ENCODE measurements at places on chromosomes 5 and 9.

DNA sequence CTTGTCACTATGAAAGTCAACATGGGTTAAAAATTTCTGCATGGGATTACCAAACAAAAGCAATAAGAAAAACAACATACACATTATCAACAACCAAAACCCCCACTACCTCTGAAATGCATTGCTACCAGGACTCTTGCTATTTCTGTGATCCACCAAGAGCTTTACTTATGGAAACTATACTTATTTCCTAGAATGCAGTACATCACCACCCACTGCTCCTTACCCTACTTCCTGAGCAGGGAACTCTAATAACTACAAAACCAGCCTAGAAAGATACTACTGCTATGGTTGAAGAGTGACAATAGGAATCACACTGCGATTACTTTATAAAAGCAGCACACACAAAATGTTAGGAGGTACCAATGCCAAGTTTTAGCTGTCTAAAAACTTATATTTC is 22.2 kb downstream of the LURAP1L start:
- DNase-seq: no peak

DNA sequence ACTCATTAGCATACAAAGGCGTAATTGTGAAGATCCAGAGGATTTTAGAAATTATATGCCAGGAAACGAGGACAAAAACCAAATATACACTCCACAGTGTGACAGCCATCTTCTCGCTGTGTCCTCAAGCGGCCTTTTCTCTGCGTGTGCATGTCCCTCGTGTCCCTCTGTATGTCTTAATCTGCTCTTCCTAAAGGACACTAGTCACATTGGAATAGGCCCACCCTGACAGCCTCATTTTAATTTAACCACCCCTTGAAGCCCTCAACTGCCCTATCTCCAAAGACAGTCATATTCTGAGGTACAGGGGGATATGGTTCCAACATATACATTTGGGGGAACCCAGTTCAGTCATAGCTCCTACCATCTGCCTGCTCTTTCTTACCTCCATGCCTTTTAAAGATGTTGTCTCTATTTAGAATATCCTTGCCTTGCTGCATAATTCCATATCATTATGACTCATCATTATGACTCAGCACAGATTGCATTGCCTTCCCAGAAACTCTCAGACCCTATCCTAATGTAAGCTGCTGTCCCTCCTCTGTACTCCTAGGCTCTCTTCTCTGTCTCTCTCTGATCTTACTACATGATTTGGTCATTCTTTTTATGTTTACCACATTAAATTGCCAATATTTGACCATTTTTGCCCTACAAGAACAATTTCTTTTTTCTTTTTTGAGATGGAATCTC is 210.9 kb downstream of the AOPEP start:
- no peak for DNase-seq

DNA sequence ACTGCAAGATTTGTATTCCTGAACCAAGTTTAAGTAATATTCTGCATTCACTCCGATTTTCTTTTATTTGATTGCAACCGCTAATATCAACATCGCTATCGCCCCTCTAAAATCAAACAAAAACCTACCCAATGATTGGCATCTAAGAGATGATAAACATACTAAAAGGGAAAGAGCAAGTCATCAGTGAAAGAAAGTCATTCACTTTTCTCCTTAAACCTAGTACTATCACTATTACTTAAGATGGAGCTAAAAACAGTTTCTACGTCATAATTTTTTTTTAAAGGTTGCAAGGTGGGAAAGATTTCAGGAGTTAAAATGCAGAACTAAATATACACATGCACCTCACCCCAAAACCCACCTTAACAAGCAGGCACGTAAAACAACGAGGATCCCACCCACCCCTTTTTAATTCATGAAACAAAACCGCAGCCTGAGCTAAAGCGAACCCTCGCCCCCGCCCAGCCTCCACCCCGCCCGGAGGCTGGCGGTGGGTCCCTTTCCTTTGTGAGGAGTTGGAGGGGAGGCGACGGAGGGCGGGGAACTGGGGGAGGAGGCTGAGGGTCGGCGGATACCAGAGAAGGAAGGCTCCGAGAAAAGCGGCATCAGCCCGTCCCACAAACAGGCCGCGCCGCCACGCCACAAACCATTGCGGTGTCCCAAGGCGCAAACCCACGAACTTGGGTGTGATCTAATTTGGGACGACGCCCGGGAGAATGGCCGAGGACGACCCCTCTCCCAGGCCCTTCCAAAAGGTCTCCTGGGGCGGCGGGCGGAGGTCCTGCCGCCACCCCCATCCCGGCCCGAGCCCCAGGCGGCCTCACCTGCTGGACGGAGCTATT is 861 bp downstream of the UBQLN1 start:
- peak; percentile 59 for DNase-seq

DNA sequence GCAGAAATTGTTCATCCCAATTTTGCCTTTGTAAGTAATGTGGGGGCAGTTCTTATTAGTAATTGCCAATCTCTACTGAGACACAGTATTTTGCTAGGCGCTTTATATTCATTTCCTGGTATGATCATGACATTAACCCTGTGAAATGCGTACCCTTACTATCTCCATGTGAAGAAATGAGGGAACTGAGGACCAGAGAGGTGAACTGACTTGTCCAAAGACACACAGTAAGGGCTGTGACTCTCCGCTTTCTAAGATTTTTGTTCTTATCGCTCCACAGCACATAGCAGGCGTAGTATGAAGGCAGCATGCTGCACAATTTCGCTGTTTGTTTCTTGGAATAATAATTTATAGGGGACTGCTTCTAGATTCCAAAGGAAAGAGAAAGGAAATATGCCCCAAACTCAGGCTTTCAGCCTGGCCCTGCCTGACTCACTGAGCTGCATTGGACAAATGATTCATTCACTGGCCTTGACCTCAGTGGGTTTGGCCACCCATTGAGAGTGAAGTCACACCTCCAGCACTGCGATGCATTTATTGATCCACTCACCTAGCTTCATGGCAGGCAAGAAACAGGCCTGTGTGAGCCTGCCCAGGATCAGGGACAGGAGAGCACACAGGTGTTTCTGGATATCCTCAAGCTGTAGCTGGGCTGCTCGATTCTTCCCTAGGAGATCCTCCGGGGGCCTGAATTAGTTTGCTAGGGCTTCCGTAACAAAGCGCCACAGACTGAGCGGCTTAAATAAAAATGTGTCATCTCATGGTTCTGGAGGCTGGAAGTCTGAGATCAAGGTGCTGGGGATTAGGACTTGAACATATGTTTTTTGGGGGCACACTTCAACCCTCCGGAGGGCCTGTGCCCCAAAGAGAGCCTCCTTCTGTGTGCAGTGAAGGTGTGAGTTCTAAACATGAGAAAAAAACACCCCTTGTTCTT is 7.2 kb upstream of the DUSP1 start:
- no peak for DNase-seq

DNA sequence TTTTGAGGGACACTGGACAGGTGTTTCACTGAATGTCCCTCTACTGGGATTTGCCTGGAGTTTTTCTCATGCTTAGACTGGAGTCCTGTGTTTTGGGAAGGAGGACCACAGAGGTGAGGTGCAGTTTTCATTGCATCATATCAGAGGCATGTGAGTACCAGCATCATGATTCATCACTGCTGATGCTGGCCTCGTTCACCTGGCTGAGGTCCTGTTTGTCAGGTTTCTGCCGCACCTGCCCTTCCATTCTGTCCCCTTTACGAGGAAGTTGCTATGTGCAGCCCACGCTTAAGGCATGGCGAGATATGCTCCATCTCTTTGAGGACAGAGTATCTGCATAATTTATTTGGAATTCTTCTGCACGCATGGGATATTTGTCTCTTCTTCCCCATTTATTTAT is 162.1 kb downstream of the TENT4A start:
- no peak for DNase-seq

GRCh38 chr9:4674783-4675182 is 4.6 kb upstream of the CDC37L1 start:
- no peak for DNase-seq

DNA sequence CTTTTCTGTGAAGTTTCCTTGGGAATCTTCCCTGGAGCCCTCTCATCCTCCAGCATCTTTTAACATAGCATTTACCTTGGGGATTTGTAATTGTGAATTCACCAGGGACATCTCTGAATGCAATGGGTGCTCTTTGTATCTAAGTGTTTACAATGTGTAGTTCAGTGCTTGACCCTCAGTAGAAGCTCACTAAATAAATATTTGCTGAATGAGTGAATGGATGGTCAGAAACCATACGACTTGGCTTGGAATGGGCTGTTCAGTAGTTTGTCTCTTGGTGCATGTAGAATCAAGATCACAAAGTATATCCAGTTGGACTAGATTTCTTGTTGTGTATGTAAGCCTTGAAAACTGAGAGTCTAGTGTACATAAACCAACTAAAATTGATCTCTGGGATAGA is 81.8 kb upstream of the MEF2C start:
- no peak for DNase-seq

DNA sequence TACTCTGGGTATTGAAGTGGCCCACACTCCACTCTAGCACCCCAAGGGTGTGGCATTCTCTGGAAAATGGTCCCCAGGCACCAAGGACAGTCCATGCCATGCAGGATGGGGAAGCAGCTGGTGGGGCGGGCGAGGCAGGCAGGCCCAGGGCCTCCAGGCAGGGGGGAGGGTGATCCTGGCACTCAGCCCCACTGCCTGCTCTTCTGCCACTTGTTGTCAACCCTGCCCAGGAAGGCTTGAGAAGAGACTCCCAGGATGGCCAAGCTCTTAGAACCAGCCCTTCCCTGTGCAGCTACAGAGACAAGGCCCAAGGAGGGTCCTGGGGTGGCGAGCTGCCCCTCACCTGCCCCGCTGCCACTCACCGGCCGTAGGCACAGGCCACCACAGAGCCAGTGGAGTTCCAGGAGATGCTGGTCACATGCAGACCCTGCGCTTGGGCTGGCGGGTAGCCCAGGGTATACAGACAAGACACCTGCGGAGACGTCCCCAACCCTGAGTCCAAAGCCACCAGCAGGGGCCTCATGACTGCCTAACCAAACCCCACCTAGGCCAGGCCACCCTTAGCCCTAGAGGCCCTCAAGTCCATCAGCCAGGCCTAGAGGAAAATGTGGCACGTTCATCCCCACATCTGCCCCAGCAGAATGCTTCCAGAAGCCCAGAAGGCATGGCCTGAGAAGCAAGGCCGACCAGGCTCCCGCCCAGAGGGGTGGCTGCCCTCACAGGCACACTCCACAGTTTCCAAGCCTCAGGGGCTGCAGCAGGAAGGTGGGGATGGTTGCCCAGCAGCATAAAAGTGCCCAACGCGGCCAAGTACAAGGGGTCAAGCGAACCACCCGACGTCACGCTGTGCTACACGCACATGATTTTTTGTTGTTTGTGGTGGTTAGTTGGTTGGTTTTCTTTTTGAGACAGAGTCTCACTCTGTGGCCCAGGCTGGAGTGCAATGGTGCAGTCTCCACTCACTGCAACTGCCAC is 19.8 kb downstream of the DYNC2I2 start:
- no peak for DNase-seq

- DNase-seq: no peak
These were observed 205.7 kb upstream of the TBCA start for GRCh38 chr5:77981820-77982219.

DNA sequence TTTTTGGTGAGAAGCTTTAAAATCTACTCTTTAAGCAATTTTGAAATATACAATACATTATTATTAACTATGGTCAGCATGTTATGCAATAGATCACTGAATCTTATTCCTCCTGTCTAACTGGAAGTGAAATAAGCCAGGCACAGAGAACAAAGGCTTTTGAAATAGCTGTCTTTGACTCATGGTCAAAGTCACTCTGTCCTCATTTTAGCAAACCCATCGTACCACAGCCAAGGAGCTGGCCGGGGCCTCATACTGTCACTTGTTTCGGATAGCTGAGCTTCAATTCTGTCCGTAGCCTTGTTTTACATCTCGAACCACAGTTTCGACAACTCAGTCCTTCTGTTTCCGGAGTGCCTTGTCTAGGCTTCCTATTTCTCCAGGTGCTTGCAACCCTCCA is 19.2 kb downstream of the ADCY2 start:
- DNase-seq: no peak

DNA sequence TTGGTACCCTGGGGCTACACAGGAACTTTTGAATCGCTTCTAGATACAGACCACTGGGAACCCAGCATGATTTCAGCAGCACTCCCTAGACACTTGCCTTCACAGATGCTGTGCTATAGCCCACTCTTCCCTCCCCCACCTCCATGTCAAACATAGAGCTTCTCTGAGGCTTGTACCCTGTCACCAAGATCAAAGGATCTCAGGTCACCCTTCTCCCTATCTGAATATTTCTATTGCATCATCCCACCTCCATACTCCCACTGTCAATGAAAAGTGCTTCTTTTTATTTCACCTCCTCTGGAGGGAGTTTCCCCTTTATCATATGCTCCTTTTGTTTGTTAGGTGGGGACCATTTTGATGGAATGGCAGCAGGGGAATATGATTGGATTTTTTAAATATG is 29.2 kb upstream of the PHF24 start:
- DNase-seq: no peak

- DNase-seq: no peak
These were observed 40.0 kb downstream of the GALNT10 start for GRCh38 chr5:154230526-154230925.

GRCh38 chr5:93117751-93118531 is 463.1 kb downstream of the NR2F1-AS1 start:
- DNase-seq: no peak

DNA sequence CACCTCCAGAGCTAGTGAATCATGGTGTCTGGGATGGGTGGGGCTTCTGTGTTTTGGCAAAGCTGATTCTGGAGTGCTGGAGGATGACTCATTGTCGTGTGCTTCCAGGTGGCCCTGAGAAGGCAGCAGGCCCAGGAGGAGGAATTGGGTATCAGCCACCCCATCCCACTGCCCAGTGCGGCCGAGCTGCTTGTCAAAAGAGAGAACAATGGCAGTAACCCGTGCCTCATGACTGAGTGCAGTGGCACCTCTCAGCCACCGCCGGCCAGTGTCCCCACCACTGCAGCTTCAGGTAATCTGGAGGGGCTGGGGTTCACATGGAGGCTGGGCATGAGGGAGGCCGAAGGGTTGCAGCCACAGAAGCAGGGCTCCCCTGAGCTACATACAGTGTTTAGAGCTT is 5.4 kb downstream of the DMRT1 start:
- no peak for DNase-seq
